NCI-H748 treated with DMSO at 0.1 percent for 48 hours (cell line): ENCODE measurements at places on chromosomes 3 and 15.

- DNase-seq, result no peak
These were observed 35.8 kb upstream of the ATP13A3 start for GRCh38 chr3:194522579-194523046.

DNA sequence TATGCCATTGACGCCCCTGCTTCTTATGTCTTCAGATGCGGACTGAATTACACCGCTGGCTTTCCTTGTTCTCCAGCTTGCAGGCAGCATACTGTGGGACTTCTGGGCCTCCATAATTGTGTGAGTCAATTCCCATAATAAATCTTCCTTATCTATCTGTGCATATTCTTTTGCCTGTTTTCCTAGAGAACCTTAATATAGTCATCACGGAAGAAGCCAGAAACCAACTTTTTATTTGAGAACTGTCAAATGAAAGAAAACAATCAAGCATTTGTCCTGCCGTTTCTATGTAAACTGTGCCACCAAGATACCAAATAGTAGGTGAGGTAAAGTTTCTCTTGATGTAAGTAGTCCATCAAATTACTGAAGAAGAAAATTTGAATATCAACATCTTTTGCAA is 51.8 kb upstream of the B3GALNT1 start:
- DNase-seq, result no peak

DNA sequence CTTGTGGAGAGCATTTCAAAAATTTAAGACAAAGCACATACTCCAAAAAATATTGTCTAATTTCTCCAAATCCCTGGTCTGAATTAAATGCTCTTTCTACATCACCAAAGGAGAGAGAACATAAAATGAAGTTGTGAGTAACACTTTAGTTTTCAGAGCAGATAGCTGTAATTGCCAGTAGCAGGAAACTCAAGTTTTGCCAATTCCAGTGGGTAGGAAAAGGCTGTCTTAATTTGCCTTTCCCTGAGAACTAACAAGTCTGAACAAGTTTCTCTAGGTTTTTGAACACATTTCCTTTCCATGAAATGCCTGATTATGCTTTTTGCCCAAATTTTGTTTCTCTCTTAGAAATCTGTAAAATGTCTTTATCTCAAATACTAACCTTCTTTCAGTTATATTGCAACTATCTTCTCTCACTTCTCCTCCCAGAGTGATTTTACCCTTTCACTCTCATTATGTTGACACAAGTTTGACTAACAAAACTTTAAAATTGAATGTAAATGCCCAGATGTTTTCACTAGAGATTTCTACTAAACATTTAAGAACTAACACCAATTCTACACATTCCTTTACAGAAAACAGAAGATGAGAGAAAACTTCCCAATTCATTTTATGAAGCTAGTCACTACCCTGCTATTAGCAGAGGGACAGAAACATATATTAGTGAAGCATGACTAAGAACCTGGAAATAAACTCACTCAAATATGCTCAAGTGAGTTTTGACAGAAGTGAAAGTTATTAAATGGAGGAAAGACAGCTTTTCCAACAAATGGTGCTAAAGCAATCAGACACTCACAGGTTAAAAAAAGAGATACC is 38.4 kb downstream of the RFX7 start:
- no peak for DNase-seq

GRCh38 chr15:52506549-52506948 is 22.1 kb downstream of the MYO5A start:
- no peak for DNase-seq

GRCh38 chr3:177563792-177564191 is 366.5 kb upstream of the TBL1XR1 start:
- DNase-seq, result no peak
